CD14-positive monocyte (primary cell): ENCODE measurements at places on chromosomes 11 and 22.
A peak's percentile ranks its signal among the peaks of the same experiment; 100 is the strongest.

GRCh38 chr11:30868626-30869081, 282.5 kb upstream of the MPPED2 start:
- no peak for DNase-seq

DNA sequence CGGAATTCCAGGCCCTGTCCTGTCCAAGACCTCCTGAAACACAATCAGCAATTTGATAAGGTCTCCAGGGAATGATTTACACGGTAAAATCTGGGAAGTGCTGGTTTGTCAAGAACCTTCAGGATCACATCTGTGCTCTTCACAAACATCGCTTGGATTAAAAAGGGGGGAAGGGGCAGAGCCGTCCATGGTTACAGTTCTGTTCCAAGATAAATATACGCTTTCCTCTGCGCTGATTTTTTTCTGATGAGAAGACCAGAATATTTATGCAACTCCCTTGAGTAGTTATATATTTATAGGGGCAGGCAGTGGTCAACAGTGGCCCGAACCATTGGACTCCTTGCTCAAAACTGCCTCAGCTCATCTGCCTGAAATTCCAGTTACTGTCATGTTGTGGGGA, 9.2 kb upstream of the APOL5 start:
- no peak for DNase-seq

- peak; percentile 67 for DNase-seq
Measured at GRCh38 chr22:37561212-37562048, 1.1 kb downstream of the CDC42EP1 start.

DNA sequence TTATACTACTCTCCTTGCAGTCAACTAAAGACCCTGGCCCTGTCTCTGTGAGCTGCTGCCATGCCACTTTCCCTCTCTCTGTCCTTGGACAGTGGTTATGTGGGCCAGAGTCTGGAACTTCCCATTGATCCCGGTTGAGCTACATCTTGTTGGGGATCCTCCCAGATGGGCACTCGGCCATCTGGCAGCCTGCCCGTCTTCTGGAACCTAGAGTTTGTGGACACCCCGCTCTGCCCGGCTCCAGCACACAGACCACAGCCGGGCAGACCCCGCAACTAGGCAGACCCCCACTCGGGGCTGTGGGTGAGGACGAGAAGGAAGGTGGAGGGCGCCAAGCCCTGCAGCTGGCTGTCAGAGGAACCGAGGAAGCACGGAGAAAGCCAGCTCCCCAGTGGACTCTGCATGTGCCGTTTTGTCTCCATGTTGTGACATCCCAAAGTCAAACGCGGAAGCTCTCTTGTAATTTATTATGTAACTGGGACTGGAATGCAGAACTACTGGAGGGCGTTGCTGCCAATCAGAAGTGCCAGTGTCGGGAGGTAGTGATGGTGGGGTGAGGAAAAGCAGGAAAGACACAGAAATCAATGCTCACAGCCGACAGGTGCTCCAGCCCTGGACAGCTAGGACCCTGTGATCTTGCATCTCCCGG, 207.7 kb downstream of the CEP164 start:
- peak; percentile 52 for DNase-seq

- no peak for DNase-seq
Measured at GRCh38 chr11:113615098-113615497, 91.0 kb downstream of the TMPRSS5 start.

- no peak for DNase-seq
Measured at GRCh38 chr22:38412435-38413084, 42.4 kb downstream of the KCNJ4 start.

DNA sequence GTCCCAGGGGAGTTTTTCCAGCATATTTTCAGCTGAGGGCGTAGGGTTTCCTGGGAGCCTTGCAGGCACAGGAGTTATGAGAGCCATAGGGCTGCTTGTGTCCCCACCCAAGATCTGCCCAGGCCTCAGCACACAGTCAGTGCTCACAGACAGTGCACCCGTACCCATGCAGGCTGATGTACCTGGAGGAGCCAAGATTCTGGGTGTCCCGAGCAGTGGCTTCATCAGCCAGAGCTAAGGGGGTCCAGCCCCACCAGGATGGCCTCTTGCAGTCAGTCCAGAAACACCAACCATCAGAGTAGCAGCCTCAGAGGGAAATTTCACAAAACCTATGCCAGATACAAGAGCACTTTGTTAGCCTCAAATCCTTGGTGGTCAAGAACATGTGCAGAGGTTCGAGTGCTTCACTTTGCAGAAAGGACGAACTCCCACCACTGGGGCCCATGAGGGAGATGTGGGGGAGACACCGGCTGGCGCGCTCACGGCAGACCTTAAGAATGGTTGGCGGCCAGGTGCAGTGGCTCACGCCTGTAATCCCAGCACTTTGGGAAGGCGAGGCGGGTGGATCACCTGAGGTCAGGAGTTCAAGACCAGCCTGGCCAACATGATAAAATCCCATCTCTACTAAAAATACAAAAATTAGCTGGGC, 43.8 kb upstream of the RTL6 start:
- DNase-seq = no peak

- DNase-seq = no peak
Measured at GRCh38 chr22:20180640-20181039, 29.8 kb upstream of the CCDC188 start.

- DNase-seq = peak; percentile 24
Measured at GRCh38 chr11:68008381-68009337, 1.5 kb upstream of the ALDH3B1 start.

GRCh38 chr11:104130161-104130560, 33.8 kb downstream of the PDGFD start:
- no peak for DNase-seq

- no peak for DNase-seq
Measured at GRCh38 chr11:119800171-119800570, 71.2 kb upstream of the NECTIN1 start.

DNA sequence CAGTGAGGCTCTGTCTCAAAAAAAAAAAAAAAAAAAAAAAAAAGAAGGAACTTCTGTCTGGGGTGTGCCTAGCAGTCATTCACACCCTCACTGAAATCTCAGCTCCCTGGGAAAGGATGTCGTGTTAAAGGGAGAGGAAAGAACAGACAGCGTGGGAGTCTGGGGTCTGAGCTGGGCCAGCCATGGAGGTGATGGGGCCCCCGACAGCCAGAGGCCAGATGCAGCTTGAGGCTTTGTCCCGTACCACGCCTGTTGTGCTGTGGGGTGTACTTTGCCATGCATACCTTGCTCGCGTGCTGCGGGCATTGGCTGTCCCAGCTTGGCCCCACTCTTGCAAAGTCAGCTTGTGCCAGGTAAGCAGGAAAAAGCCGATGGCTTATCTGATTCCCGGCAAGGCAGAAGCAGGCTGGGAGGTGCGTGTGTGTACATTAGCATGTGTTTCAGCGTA, 4.6 kb downstream of the SYT12 start:
- no peak for DNase-seq

DNA sequence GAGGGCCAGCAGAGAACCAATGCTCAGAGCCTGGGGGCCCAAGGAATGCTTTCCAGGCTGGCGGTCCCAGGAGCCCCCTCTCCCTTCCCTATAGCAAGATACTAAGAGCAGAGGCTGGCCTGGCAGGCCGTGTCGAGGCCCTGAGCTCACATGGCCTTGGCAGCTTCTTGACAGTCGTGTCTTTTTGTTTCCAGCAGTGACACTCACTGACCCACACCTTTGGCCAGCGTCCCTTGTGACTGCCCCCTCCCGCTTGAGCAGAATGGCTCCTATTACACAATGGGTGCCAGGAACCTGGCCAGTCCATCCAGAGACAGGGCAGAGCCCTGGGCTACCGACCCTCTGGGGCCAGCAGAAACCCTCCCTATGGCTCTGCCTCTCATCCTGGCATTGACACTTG, 6.4 kb upstream of the CCND1 start:
- no peak for DNase-seq

GRCh38 chr11:134041791-134042696, 26.8 kb upstream of the JAM3 start:
- no peak for DNase-seq

GRCh38 chr22:27639248-27640086, 162.1 kb downstream of the MN1 start:
- DNase-seq = no peak

- peak; percentile 52 for DNase-seq
Measured at GRCh38 chr11:121449123-121449522, 3.0 kb upstream of the SORL1 start.

- no peak for DNase-seq
Measured at GRCh38 chr11:13289081-13289480, 11.5 kb downstream of the BMAL1 start.

DNA sequence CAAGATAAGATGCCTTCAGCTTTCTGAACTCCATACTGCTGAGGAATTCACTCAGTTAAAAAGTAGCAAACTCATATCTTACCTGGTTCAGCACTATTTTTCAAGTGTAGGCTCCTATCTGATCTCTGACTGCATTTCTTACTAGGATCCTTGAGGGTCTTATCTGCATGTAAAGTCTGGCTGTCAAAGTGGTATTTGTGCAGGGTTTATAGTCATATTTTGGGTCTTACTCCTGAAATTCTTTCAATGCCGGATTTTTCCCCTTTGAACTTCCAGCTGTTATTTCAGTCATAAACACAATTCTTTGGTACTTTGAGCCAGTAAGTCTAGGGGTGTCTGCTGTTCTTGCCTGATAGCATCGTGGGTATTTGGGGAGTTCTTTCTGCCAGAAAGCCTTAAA, 25.3 kb upstream of the NOX4 start:
- no peak for DNase-seq

DNA sequence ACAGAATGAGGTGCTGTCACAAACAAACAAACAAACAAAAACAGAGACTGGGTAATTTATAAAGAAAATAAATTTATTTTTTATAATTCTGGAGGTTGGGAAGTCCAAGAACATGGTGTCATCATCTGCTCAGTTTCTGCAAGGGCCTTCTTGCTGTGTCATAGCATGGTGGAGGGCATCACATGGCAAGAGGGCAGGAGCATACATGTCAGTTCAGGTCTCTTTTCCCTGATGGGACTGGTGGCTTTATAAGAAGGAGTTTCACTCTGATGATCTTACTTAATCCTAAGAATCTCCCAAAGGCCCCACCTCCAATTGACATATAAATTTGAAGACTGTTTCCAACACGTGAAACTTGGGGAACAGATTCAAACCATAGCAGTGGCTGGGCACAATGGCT, 135.7 kb downstream of the NECTIN1 start:
- DNase-seq = no peak

- peak; percentile 44 for DNase-seq
Measured at GRCh38 chr22:22770280-22770871, 117.2 kb upstream of the IGLL5 start.

DNA sequence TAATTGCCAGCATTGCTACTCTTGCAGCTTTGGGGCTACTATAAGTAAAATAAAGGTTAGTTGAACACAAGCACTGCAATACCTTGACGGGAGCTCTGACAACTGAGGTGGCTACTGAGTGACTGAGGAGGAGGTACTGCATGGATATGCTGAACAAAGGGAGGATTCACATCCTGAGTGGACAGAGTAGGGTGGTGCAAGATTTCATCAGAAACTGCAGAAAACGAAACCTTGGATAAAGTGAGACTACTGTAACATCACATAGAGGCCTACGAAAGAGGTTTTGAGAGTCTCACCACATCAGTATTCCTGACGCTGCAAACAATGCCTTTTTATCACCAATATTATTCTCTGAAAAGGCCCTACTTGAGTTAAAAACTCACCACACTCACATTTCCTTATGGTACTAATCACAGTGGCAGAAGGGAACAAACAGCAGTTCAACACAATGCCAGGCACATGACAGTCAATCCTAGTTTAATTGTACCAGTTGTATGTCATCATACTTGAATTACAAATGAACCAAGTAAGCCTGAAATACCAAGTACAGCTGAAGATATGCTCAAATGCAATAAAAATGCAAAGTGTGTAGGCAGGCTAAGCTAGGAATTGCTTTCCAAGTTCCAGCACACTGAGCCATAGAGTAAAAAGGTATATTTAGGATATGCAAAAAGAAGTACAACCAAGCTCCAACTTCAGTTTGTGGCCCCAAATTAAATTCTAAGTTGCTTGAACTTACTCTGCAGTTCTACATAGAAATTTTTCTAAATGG, 4.0 kb upstream of the GPR83 start:
- DNase-seq = no peak

- peak; percentile 40 for DNase-seq
Measured at GRCh38 chr11:86743223-86744118, 56.9 kb upstream of the PRSS23 start.

DNA sequence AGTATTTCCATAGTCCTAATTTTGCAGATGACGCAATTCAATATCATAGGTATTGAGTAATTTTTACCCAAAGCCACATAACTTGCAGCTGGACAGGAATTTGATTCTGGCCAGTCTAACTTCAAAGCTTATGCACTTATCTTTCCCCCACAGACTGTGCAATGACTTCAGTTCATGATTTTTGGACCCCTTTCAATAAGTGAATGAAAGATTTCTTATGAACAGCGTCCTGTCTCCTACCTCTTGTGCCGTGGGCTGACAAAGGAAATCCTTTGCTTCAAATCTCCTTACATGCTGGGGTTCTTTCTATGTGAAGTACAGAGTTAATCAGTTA, 217.7 kb upstream of the KIRREL3 start:
- no peak for DNase-seq

DNA sequence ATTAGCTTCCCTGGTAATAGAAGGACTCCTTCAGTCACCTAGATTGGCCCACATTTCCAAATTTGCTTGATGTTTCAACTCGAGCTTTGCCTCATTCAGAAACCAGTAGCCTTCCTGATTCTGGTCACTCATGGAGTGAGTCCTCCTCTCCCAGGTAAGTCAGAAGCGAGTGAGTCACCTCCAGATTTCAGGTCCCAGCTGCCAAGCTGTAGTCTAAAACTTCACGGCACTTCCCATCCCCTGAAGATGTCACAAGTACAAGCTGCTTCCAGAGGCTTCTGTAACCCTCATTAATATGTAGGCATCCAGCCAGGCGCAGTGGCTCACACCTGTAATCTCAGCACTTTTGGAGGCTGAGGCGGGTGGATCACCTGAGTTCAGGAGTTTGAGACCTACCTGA, 23.5 kb downstream of the ARHGAP8 start:
- DNase-seq = no peak

- DNase-seq = no peak
Measured at GRCh38 chr22:39614442-39614841, 43.9 kb downstream of the CACNA1I start.

DNA sequence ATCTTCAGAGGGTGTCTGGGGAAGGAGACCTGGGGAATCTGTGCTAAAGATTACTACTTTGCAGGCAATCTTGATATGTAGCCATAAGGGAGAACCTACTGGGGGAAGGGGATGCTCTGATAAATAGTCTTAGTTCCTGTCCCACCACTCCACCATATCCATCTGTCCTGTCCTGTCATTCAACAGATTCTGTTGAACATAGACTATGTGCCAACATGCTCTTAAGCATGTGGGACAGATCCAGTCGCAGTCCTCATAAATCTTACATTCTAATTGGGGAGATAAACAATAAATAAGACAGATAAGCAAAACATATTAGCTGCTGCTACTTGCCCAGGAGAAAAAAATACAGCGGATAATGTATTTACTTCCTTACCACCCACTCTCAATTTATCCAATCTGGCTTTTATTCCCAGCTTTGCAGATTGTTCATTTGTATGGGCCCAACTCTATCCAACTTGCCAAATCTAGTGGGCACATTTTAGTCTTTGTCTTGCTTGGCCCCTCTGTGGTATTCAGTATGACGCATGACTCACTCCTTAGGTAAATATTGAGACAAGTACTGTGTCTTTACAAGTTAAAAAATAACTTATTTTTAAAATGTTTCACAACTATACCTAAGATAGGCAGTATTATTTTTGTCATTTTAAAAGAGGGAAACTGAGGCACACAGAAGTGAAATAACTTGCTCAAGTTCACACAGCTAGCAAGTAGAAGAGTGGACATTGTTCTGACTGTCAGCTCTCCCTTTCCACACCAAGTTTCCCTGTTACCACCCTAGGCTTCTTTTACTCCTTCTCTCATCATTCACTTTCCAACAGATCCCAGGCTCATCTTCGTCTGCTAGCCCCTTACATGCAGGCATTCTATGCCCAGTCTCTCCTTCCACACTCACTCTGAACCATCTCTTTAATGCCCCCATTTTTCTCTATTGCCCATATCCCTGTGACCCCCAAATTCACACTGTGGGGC, 133.6 kb upstream of the SESN3 start:
- no peak for DNase-seq
